ENCODE measurements at places on chromosomes 16 and 17. TPM values are rescaled to one million over a fixed set of nuclear protein-coding genes. Genes with fewer than 3 reads are reported as not detected.

ATP2A3 gene
- total RNA-seq: not detected

FXR2 gene
- 24.4 TPM for total RNA-seq

NAGLU gene
- total RNA-seq: 40.1 TPM

FADS6 gene
- 0.11 TPM for total RNA-seq

NPIPA2 gene
- total RNA-seq: 0.20 TPM

KRT33A gene
- total RNA-seq: not detected

ZNF469 gene
- total RNA-seq: not detected

DNA sequence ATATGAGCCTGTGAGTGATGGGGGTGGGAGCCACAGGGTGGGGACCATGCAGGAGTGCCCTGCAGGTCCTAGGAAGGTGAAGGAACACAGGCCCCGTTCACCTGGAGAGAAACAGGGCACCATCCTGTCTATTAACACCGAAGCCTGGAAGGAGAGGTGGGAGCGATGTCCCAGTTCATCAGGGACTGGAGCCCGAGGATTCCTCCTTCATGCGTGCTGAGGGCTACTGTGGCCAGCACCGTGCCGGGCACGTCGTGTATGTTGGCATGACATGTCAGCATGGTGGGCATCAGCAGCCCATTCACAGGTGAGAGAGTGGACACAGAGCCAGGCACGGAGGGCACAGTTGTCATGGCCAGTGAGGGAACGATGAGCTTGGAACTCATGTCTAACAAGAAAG lies 1.4 kb downstream of the WFIKKN2 start:
- no peak for DNase-seq

- DNase-seq: no peak
These were observed 28.5 kb downstream of the IQCK start for GRCh38 chr16:19746561-19746960.

DNA sequence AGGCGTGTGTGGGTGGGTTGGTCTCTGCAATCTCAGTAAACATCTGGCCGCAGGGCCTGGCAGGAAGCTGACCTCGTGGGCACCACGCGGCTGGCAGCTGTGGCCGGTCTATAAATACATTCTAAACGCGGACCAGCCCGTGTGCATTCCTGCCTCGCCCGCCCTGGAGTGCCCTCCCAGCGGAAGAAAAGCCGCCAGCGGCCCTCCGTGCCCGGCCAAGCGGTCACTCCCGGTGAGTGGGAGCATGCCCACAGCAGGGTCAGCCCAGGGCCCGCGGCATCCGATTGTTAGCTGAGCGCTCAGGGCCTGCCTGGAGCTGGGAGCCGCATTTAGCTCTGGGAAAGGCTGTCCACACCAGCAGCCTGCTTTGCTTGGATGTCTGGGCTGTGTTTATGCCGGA lies 10.3 kb downstream of the ZNF469 start:
- no peak for DNase-seq

- no peak for DNase-seq
These were observed 8.6 kb downstream of the BRD7 start for GRCh38 chr16:50360033-50360778.

DNA sequence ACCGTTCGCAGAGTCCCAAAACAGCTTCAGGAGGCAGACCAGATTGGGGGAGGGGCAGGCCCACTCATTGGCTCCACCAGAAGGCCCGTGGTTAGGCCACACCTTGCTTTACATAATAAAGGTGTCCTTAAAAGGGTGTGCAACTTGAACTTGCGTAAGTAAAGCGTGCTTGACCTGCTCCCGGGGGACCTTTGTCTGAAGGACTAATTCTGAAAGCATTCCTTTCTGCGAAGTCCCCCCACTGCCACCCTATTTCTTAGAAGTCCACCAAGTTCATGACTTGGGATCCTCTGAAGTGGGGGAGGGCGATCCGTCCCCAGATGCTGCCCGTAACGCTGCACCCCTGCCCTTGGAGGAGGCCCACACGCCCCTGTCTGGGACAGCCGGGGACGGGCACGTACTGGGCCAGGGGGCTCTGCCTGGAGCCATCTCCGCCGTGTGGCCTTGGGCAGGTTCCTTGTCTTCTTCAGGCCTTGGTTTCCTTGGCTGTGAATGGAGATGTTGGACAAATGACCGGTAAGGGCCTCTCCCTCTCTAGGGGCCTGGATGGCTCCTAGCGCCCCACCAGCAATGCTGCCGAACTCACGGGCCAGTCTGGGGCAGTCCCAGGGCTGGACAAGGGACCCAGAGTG lies 823 bp upstream of the ZNF469 start:
- no peak for DNase-seq

DNA sequence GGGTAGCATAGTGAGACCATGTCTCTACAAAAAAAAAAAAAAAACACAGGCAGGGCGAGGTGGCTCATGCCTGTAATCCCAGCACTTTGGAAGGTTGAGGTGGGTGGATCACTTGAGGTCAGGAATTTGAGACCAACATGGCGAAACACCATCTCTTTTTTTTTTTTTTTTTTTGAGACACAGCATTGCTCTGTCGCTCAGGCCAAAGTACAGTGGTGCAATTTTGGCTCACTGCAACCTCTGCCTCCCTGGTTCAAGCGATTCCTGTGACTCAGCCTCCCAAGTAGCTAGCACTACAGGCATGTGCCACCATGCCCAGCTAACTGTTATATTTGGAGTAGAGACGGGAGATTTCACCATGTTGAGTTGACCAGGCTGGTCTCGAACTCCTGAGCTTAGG lies 5.1 kb downstream of the RAMP2 start:
- peak; percentile 81 for DNase-seq

DNA sequence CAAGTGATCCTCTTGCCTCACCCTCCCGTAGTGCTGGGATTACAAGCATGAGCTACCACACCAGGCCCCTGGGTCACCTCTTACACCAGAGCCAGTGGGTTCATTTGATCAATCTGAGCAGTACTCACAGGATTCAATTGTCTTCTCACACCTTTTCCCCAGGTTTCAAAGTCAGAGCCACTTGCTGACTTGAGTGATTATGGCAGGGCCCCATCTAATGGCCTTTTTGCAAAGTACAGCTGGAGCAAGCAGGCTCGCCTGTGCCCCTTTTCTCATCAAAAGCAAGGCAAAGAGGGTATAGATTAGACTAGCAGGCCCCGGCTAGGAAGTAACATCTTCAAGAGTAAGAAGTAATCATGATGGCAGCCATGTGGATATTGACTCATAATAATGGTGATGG lies 114.8 kb upstream of the NOL11 start:
- DNase-seq: peak; percentile 71

- no peak for DNase-seq
These were observed 62.1 kb downstream of the ABHD15 start for GRCh38 chr17:29504711-29505110.

DNA sequence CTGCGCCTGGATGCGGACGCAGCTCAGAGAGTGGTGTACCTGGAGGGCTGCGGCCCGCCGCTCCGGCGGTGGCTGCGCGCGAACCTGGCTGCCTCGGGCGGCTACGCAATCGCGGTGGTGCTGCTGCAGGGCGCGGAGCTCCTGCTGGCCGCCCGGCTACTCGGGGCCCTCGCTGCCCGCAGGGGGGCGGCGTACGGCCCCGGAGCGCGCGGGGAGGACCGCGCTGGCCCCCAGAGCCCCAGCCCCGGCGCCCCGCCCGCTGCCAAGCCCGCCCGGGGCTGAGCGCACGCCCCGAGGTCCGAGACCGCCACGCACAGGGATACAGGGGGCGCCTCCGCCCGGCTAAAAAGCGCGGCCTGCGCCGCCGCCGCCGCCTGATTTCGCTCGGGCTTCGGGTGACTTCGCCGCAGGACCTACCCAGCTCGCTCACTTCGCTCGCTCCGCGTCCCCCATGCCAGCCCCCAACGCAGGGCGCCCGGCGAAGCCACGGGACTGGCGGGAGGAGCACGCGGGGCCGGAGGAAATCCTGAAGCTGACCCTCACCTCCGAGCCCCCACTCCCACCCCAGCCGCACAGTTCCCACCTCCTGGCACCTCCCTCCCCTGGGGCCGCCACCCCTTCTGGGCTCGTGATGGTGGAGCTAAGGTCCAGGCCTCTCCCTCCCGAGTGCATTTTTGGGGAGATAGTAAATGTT lies 8.2 kb downstream of the PDE6G start:
- no peak for DNase-seq

DNA sequence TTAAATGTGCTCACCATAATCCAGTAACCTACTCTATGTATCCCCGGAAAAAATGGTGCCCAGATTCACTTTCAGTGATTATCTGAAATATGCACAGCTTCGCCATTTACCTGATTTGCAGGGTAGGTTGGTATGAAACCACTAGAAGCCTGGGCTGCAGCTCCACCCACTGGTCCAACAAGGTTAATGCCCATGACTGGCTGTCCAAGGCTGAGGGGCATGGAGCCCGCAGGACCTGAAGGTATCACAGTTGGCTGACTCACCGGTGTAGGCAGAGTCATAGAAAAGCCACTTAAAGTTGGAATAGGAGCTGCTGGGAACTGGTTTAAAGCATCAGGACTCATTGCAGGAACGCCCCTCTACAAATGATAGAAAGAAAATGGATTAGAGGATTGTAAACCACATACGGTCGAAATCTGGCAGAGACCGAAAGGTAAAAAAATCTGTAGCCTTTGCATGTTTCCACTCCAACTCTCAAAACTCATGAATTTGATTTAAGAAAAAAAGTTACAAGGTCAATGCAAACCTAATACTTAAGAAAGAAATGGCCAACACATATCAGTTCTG lies 38.6 kb downstream of the SYNRG start:
- peak; percentile 60 for DNase-seq

DNA sequence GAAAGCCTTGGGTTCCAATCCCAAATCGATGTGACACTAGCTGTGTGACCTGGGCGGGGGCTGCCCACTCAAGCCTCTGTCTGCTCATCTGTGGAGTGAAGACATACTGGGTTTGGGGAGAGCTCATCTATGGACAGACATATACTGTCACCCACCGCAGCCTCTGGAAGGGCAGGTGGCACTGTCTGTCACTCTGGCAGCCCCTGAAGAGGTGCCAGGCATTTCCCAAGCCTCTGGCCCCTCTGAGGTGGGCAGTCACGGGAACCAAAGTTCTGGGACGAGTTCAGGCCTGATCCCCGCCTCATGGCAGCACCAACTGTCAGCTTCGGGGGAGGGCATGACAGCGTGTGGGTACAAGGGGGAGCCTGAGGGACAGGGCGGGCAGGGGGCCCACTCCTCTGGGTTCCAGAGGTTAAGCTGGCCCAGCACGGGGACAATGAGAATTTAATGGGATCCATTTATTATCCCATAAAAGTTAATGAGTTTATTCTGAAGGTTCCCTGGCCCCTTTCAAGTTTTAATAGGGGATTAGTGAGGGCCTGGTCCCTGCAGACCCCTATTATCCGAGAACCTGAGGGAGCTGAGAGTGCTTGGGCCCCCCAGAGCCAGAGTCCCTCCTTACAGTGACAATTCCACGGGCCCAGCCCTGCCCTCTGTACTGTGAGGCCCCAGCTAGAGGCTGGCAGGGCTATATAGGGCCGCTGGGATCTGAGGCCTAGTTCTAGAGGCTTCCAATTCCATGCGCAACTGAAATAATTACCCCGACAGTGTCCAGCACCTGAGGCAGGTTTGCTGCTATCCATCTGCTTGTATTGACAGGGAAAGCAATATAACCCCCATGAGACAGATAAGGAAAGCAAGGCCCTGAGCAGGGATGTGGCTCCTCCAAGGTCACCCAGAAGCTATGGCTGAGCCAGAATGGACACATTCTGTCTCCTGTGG lies 18.8 kb downstream of the SEZ6 start:
- DNase-seq: no peak

- no peak for DNase-seq
These were observed 21.1 kb upstream of the TAC4 start for GRCh38 chr17:49869038-49869374.

DNA sequence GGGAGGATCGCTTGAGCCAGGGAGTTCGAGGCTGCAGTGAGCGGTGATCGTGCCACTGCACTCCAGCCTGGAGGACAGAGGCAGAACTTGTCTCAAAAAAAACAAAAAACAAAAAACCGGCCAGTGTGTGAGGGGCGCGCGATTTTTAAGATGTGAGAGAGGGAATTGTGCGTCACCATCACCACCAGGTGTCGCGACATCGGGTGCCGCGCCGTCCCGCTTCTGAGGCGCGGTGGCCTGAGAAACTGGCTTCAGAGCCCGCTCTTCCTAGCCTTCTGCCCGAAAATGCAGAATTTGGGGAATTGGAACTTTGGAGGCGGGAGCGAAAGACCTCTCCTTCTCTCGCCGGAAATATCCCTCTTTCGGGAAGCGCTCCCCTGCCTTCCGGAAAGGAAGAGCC lies 524.8 kb downstream of the KCNJ18 start:
- no peak for DNase-seq

DNA sequence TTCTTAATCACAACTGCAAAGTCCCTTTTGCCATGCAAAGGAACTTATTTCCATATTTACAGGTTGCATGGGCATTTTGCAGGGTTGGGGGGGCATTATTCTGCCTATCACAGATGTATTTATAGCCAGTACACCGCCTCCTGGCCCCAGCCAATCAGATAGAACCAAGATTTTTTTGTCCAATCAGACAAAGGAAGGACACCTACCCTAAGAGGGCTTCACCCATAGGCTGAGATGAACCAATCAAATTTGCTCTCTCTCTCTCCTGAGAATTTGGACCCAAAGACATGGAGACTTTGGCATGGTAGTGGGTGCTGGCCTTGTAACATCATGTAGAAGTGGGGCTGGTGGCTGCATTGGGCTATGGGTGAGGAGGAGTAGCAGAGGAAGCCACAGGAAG lies 3.9 kb upstream of the KCNG4 start:
- no peak for DNase-seq

GRCh38 chr17:33127706-33128105 lies 136.1 kb downstream of the SPACA3 start:
- no peak for DNase-seq

GRCh38 chr17:78458091-78458490 lies 79.6 kb downstream of the PGS1 start:
- DNase-seq: no peak

DNA sequence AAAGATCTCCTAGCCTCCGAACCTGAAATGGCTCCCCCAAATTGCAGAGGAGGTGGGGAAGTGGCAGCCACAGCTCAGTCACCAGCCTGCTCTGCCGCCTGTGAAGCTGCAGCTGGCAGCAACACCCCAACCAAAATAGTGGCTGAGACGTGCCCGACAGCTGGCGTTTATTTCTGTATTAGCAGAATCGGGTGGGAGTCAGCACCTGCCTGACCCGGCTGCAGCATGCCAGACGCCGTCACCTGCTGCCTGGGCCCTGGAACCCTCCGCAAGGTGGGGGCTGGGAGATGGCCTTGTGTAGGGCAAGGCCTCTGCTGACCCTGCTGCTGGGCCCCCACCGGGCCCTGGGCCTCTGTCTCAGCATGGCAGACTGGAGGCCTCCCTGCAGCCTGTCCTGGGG lies 17.5 kb upstream of the PABPN1L start:
- no peak for DNase-seq

Measured in HepG2 (cell line).